Natural killer cell treated with Interleukin-12 subunit alpha and Interleukin-12 subunit beta and Interleukin-15 and Interleukin-18, amount 100 ng/mL, for 72 hours (primary cell): ENCODE measurements at places on chromosomes 1 and 21. TPM values are rescaled to one million over a fixed set of nuclear protein-coding genes. Genes with fewer than 3 reads are reported as not detected.

DNA sequence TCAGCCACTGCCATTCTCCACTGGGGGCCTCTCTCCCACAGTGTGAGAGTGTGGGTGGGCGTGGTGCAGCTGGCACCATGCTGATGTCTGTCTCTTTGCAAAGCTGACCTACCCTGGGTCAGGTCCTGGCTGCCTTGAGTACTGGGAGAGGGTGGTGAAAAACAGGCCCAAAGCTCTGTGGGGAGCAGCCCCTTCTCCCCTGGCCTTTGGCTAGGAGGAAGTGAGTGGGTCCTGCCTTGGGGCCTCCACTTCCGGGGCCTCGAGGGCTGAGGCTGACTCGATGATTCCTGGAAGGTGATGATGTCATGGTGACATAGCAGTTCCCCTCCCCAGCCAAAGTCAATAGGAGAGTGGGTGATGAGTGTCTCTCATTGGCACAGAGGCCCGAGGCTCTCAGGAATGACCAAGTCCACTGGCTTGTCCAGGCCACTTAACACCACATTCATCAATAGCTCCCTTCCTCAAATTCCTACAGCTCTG lies 53.0 kb downstream of the IER5 start:
- DNase-seq, result peak; percentile 86

DNA sequence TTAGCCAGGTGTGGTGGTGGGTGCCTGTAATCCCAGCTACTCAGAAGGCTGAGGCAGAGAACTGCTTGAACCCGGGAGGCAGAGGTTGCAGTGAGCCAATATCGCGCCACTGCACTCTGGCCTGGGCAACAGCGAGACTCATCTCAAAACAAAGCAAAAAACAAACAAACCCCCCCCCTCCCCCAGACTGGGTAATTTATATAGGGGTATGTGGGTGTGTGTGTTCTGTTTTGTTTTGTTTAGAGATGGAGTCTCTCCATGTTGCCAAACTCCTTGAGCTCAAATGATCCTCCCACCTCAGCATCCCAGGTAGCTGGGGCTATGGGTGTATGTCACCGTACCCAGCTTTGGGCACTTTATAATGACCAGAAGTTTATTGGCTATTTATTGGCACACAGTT lies 73.6 kb downstream of the SLC27A3 start:
- DNase-seq, result no peak

DNA sequence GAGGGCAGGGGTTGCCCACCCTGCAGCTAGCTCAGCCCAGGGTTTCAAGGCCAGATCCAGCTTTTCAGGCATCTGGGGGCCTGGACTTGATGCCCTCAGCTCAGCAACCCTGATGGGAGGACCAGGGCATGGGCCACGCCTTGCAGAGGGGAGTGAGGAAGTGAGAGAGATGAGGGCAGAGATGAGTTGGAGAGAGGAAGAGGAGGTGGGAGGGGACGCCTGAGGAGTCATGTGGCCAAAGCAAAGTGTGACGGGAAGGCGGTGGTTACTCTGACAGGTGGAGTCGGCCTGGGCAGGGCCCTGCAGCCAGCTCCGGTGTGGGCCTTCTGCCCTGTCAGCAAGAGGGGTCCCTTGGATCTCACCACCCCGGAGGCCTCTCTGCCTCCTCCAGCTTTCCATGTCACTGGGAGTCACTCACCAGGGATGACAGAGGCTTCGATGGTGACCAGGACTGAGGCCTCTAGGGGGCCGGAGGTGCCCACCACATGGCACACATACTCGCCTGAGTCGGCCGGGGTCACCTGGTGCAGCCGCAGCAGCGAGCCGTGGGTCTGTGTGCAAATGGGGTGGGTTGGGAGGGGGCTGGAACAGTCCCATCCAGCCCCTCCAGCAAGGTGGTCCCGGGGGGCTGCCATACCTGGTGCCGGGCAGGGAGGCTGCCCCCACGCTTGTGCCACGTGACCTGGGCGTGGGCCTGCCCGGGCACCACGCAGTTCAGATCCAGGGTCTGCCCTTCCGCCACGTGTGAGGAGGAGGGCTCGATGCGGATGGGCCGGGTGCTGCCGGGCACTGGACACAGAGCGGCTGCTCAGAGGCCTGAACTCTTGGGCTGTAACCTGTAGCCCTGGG lies 40.4 kb downstream of the LDLRAD2 start:
- DNase-seq, result no peak

GRCh38 chr1:186708694-186709097 lies 28.5 kb upstream of the PTGS2 start:
- DNase-seq, result no peak

Gene NES
- total RNA-seq, result not detected

Gene MAP3K6
- 8.5 TPM for total RNA-seq

Gene ANKRD34A
- total RNA-seq, result 1.6 TPM
